ENCODE measurements at places on chromosomes 4 and X.

DNA sequence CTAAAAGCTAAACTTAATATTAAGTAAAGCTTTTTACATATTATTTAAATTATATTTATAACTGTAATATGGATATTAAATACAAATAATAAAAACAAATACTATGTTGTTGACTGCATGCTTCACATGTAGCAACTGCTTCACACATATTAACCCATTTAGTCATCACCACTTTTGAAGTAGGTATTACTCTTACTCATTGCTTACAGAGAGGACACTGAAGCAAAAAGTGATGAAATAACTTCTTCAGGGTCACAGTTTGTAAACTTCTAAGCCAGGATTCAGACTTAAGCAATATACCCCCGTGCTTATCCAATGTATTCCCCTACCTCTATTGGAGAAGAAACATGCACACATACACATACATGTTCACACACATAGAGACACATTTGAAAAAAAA is 166.6 kb downstream of the DKK2 start:
- no peak for DNase-seq

DNA sequence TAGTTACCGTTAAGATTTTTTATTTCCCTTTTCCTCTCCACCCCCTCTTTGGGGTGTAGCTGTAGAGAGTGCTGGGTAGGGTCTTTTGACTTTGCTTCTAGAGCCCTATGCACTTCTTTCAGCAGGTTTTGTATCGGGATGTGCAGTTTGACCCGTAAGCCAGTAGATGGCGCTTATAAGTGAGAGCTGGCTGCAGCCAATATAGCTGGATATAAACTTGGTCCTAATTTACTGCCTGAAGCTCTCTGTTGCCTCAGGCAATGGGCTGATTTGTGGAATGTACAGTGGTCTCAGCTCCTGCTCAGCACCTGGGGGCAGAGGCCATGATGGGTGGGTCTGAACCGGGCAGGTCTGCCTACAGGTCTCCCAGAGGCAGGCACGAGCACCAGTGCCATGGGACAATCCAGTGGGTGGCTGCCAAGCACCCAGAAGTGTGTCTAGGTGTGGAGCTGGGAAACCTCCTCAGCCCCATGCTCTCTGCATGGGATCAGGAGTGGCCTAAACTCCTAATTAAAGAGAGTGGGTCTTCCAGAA is 146.5 kb downstream of the SPANXN1 start:
- DNase-seq: no peak

- no peak for DNase-seq
Measured at GRCh38 chr4:7357323-7357722, 77.4 kb downstream of the PSAPL1 start.

GRCh38 chr4:112894480-112894879 is 155.0 kb upstream of the ANK2 start:
- no peak for DNase-seq

- DNase-seq: no peak
Measured at GRCh38 chr4:71290074-71290473, 48.7 kb upstream of the SLC4A4 start.

GRCh38 chrX:16671005-16671404 is 21.0 kb downstream of the S100G start:
- DNase-seq: no peak

- DNase-seq: no peak
Measured at GRCh38 chrX:28586981-28587551, at the start of gene IL1RAPL1. IL1RAPL1 (plus strand) TSS chrX:28587446.

DNA sequence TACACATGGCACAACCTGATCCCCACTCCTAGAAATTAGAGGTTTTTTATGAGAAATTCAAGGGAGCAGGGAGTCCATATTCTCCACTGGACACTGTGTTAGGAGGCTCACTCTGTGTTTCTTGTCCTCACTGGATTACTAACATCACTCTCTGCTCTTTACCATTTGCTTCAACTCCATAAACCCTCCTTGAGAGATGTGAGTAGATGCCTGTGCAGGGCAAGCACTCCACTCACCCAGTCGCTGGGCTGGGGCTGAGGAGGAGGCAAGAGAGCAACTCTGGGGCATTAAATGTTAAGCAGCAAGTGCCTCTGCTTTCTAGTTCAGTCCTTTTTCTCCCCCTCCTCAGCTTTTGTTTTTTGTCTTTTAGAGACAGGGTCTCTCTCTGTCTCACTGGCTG is 115.1 kb downstream of the LARP7 start:
- DNase-seq: no peak

DNA sequence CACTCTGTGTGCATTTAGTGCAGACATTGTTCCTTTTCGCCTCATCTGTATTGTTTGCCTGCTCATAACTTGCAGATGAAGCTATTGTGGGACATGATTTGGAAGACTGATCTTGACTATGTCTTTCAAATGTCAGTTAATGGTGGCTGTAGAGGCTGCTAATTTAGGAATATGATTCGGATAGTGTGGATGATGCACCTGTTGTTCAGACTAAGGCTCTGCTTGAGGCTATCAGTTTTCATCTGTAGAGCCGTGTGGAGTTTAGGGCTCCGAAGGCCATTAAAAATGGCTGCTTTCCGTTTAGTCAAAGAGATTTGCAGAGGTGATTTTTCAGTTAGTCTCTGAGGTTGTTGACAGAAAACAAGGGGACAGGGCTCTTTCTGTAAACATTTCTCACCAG is 102.0 kb downstream of the GBA3 start:
- peak; percentile 8 for DNase-seq

GRCh38 chr4:94447754-94448411 is 3.9 kb upstream of the PDLIM5 start:
- DNase-seq: no peak

GRCh38 chrX:107467271-107467670 is 17.8 kb downstream of the FRMPD3 start:
- DNase-seq: no peak

- no peak for DNase-seq
Measured at GRCh38 chr4:183413234-183414200, 30.9 kb upstream of the CDKN2AIP start.

DNA sequence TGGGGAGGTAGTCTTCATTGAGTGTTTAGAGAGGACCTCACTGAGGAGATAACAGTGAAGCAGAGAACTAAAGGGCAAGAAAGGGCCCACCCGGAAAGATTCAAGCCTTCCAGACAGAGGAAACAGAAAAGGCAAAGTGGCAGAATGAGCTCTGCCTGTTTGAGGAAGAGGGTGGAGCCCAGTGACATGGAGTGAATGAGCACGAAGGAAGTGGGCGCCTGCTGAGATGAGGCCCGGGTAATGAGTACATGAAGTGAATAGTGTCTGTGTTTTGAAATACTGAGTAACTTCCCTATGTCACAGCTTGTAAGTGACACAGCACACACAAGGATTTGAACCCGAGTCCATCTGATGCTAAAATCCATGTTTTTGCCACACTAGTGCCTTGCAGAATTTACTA is 32.5 kb upstream of the TLR2 start:
- no peak for DNase-seq

DNA sequence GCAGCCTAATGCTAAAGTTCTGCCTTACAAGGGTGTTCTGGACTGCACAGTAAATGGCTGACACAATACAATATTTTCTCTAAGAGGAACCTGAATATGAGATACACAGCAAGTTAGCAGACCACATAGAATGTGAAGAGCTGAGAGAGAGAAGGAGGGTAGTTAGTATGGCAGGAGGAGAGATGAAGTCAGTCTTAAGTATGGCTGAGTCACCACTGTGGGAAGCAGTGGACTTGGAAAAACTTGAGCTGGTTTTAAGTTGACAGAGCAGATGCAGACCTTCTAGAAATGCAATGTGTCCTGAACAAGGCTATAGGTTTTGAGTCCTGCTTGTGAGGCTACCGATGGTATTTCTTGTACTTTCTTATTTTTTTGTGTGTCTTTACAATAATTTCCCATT is 172.5 kb downstream of the SH2D1A start:
- DNase-seq: no peak

DNA sequence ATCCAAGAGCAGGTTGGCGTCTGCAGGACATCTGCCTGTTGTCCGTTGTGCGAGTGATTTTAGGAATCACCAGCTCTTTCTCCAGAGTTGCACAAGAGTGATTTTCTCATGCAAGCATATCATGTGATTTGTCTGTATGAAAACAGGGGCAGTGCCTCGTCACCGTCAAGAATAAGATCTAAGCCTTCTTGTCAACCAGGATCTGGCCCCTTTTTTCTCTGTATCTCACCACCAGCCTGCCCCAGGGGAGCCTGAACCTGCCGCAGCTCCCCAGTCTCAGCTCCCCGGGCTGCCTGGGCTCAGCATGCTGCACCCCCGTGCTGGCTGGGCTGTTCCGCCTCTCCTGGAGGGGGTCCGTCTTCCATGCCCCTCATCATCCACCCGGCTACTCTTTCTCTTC is 90.5 kb downstream of the STOX2 start:
- no peak for DNase-seq

- DNase-seq: no peak
Measured at GRCh38 chr4:109967798-109968520, 55.3 kb downstream of the EGF start.

GRCh38 chr4:38495446-38495845 is 168.6 kb upstream of the KLF3 start:
- no peak for DNase-seq

DNA sequence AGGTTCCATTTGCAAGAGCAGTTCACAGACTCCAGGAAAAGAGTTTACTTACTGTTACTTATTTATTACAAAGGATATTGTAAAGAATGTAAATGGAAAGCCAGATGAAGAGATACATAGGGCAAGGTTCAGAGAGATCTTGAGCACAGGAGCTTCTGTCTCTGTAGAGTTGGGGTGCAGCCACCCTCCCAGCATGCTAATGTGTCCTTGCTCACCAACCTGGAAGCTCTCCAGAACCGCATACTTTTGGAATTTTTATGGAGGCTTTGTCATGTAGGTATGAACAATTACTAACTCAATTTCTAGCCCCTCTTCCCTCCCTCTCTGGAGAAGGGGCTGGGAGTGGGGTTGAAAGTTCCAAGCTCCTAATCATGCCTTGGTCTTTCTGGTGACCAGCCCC is 857.2 kb downstream of the RPA4 start:
- DNase-seq: no peak

DNA sequence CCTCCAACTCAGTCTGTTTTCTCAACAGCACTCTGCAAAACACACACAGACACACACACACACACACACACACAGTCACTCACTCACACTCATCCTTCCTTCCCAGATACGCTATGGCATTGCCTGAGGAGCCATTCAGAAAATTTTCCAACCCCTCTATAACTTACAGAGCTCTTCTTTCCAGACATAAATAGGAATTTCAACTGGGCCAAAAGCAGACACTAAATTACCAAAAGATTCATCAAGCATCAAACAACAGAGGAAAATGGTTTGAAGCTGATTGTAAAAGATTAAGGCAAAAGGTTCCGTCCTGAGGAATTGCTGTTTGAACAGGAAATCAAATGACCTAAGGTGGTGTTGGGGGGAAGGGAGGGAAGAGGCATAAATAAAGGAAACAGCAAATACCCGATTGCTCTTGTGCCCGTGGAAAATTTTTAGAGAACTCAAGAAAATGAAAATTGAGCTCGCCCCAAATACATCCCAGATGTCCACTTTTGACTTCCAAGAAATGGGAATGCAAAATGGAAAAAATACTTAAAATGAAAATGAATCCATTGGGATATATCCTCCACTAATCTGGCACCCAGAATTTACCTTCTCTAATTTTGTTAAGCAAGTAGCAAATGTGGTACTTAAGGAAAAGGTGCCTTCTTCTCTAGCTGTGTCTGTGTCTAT is 183.6 kb downstream of the QDPR start:
- DNase-seq: no peak

DNA sequence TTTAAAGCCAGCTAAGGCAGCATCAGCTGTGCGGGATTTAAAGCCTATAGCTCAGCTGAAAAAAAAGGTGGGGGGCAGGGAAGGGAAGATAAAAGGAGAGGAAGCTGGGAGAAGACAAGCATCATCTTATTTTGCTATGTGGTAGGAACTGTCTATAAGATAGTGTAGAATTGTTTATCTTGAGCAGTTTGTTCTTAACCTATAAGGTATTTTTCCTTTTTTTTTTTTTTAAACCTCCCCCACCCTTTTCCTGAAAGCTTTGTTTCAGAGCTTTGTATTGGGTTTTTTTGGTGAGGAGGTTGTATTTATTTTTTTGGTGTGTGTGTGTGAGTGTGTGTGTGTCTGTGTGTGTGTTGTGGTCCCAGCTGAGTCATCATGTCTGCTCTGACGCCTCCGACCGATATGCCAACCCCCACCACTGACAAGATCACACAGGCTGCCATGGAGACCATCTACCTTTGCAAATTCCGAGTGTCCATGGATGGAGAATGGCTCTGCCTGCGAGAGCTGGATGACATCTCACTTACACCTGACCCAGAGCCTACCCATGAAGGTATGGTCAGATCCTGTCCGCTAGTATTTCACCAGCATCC is 531 bp downstream of the RUFY3 start:
- DNase-seq: peak; percentile 7

Measured in NCI-H1105 (cell line).